ENCODE measurements at places on chromosomes 5 and 9.

GRCh38 chr5:111228520-111229220 lies 4.5 kb downstream of the CAMK4 start:
- no peak for DNase-seq

DNA sequence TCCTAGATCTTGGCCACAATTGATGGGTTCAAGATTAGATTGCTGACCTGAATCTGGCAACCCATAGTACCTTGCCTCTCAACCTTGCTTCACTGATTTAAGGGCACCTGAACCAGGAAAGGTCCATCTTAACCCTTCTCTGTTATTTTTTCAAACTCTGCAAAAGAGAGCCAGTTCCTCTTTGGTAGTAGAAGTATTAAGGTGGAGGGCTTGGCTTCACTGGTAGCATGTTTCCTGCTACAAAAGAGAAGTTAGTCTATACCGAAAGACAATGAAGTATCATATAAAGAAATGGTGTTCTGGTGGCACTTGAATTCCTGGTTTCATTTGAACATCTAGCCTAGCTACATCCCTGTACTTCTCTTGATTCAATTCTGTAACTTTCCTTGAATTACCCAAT lies 8.5 kb downstream of the ALG2 start:
- DNase-seq = no peak

GRCh38 chr5:66818935-66819328 lies 222.7 kb downstream of the MAST4 start:
- no peak for DNase-seq

- DNase-seq = no peak
Measured at GRCh38 chr5:43061352-43062075, 21.4 kb upstream of the ANXA2R start.

DNA sequence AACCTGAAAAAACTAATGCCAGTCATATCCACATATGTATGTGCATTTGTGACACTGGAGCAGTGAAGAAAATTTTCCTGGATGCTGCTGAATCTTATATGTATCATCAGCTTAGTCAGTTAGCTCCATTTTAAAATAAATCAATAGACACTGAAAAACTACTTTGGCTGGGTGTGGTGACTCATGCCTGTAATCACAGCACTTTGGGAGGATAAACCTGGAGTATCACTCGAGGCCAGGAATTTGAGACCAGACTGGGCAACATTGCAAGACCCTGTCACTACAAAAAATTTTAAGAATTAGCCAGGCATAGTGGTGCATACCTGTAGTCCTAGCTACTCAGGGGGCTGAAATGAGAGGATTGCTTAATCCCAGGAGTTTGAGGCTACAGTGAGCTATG lies 511.0 kb upstream of the TLE4 start:
- no peak for DNase-seq

DNA sequence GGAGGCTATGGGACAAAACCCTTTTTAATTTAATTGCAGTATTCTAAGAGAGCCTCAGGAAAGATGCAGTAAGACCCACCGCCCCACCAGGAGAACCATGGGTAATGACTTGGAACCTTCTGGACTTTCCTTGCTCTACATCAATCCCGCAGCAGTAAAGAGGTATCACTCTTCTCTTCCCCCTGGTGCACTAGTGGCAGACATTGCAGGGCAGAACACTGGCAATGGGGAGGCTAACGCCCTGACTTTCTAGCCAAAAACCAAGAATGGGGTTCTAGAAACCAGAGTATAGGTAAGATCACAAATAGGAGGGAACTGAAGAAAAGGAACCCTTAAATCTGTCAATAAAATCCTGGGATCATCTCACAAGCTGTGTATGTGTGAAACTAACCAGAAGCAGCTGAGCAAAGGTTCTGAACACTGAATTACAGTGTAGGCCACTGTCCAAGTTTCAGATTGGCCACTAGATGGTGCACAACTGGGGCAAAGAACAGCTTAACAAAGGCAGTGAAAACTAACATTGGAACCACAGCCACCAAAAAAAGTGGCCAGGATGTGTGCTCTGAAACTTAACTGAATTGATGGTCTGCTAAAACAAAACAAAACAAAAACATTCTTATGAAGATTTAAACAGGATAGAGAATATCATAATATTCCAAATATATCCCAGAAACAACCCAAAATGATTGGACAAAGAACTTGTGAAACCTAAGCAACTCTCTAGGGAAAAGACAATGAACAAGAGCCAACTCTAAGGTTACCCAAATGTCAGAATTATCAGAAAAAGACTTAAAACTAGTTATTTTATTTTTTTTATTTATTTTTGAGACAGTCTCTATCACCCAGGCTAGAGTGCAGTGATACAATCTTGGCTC lies 6.6 kb upstream of the FAM151B start:
- peak; percentile 38 for DNase-seq

DNA sequence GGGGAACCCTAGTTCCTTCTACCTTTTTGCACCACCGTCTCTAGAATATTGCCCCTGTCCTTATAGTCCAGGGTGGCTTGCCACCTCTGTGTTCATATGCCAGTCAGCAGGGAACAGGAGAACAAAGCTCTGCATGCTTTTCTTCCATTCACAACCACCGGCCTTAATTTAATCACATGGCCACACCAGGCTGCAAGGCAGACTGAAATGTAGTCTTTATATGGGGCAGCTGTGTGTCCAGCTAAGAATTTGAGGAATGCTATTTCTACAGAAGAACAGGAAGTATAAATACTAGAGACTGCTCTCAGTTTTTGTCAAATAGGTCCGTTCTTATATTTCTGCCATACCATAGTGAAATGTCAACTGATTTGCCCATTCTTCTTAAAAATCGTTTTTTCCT lies 5.8 kb downstream of the C5orf22 start:
- no peak for DNase-seq

- no peak for DNase-seq
Measured at GRCh38 chr9:123111427-123112014, 78.1 kb downstream of the GPR21 start.

DNA sequence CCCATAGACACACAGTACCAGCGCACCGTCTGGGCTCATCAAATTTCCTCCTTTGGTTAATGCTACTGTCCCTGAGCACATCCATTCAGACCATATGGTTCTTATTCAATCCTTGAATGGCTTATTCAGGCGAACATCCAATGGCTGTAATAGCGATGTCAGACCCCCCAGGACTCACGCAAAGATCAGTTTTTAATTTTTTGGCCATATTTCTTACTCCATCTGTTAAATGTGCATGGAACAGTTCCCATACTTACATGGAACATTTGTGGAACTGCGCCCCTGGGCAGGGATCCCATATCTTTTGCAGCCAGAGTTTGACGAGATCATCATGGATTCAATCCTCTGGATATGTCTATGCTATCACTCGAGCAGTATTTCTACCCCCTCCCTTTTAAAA lies 213.2 kb downstream of the ADAMTS6 start:
- DNase-seq = no peak

GRCh38 chr5:29309359-29309758 lies 1884.1 kb upstream of the CDH6 start:
- no peak for DNase-seq

- no peak for DNase-seq
Measured at GRCh38 chr5:3778945-3779344, 183.3 kb downstream of the IRX1 start.

GRCh38 chr9:113368982-113369854 lies 7.6 kb downstream of the HDHD3 start:
- no peak for DNase-seq

- DNase-seq = no peak
Measured at GRCh38 chr5:41264019-41264418, 50.7 kb upstream of the C6 start.

DNA sequence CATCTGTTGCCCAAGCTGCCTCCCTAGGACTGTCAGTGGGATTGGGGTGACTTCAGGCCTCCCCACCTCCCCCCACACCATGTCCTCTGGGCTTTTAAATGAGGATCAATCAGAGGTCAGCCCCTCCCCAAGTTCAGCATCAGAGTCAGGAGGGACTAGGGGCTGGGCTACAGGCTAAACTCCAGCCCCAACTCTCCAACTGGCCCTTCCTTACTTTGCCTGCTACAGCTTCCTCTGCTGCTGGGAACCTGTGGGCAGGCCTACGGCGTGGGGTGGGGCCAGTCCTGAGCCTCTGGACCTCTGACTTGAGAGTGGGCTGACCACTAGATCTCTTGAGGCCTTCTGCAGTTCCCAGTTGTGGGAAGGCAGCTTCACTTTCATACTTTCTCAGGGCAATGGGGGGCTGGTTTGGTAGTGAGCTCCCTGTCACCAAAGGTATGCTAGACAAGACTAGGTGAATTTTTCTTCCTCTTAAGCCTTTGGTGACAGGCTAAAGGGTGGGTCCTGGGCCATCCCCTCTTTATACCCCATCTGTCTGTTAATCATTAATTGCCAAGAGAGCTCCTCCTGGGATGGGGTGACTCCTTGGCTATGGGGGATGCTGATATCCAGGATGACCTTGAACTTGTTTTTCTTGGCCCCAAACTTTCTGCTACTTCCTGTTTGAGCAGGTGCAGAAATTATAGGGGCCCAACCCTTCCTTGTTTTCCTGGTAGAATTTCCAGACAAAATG lies 10.8 kb upstream of the DAB2IP start:
- DNase-seq = no peak
